HFFc6 (cell line): ENCODE measurements at places on chromosomes 16 and 17. TPM values are rescaled to one million over a fixed set of nuclear protein-coding genes. Genes with fewer than 3 reads are reported as not detected.

AURKB gene
- total RNA-seq = 19.6 and 38.7 TPM in 2 replicates

COX4I1 gene
- 487 to 518 TPM (median 517 TPM) in 3 replicates for total RNA-seq

SEZ6L2 gene
- total RNA-seq = 2.0 and 4.0 TPM in 2 replicates

- DNase-seq = no peak
Observed at GRCh38 chr16:86865851-86866662, 287.7 kb downstream of the FOXL1 start.

GRCh38 chr16:89917773-89918452 is 749 bp upstream of the MC1R start:
- DNase-seq = peak; percentile 94

DNA sequence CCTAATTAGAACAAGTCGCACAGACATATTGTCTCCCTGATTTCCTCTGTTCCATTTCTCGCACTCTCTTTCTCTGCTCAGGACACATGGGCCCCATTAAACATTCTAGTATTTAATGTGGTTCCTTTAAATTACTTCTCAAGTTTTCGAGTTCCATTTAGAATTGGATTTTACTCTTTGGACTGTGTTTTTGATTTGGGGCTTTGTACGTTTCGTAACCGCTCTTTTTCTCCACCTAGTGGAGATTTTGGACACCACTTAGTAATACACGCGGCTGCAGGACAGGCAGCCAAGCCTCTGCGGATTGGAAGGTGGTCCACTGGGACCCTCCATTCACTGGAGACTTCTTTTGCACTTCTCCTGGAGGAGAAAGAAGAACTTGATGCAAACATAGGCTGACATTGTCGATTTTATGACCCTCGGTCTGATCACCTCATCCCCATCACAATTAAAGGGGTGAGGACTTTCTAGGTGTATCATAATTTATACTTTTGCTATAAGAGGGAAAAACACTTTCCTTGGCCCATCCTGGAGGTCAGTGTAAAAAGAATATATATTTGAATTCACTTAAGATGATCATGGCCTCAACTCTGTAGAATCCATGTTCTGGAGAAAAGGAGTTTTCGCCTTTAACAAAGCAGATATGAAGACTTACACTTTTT is 85.7 kb downstream of the NOG start:
- peak; percentile 28 for DNase-seq

GRCh38 chr16:72985148-72985941 is 62.6 kb downstream of the ZFHX3 start:
- peak; percentile 48 for DNase-seq

GRCh38 chr16:83779886-83780285 is 27.9 kb upstream of the HSBP1 start:
- DNase-seq = no peak

GRCh38 chr17:63528183-63528582 is 5.0 kb downstream of the KCNH6 start:
- no peak for DNase-seq

DNA sequence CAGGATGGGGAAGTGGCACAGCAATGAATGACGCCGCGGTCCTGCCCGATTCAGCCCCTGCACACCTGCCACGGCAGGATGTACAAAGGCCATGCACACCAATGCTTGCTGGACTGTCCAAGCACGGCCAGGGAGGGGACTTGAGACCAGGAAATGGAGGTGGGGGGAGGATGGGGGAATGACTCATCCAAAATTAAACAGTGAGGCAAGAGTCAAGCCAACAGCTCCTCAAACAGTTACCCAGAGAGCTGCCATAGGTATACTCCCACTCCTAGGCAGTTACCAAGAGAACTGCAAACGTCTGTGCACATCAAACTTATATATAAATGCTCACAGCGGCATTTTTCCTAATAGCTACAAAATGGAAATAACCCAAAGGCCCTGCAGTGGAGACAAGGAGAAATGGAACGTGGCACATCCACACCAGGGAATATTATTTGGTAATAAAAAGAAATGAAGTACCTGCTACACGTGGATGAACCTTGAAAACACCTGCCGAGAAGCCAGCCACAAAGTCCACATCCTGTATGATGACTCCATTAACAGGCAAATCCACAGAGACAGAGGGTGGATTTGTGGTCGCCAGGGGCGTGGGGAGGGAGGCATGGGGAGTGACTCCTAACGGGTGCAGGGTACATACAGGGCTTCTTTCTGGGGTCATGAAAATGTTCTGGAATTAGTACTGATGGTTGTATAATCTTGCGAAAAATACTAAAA is 54.1 kb downstream of the VAC14 start:
- DNase-seq = peak; percentile 76

GRCh38 chr17:4513113-4514032 is 14.7 kb downstream of the SPNS2 start:
- DNase-seq = no peak

- no peak for DNase-seq
Observed at GRCh38 chr17:41308251-41308917, 725 bp downstream of the KRTAP16-1 start.

GRCh38 chr16:84641643-84642358 is 6.5 kb upstream of the KLHL36 start:
- DNase-seq = no peak

- no peak for DNase-seq
Observed at GRCh38 chr17:70185285-70185684, 16.0 kb downstream of the KCNJ2 start.

DNA sequence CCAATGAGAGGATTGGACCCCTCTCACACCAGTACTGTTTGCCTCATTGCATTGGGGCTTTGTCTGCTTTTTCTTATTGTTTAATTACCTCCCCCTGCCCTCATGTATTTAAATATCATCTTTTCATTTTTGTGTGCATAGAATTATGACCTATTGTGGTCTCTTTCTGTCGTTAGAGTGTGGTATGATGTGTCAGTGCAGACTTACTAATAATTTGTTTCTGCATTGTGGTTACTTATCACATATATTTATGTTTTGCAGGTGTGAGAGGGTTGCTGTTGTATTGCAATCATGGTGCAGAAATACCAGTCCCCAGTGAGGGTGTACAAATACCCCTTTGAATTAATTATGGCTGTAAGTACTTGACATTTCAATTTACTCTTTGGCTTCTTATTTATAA is 2.5 kb downstream of the SEC14L1 start:
- DNase-seq = no peak

DNA sequence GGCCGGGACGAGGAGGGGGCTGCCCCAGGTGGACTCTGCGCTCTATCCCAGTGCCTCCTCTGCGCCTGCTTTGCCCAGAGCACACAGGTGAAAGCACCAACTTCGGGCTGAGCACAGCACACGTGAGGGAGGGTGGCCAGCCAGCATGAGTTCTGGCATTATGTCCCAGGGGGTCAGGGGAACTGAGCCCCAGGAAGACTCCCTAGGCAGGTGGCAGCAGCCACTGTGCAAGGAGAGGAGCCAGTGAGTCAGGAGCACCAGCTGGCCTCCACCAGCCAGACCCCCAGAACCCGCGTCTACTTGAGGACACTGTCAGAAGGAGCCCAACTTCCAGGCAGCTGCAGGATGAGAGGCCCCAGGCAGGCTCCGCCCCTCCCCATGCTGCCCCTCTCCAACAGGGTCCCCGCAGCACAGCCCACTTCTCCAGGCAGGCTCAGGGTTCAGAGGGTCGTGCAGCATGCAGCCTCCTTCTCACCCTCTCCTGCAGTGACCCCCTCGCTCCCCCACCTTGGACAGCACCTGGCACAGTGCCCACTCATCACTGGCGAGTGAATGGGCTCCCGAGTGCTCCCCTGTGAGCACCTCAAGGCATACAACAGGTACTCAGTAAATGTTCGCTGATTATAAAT is 44.2 kb upstream of the RASD1 start:
- DNase-seq = no peak

- no peak for DNase-seq
Observed at GRCh38 chr16:52748741-52749140, 201.8 kb upstream of the TOX3 start.

DNA sequence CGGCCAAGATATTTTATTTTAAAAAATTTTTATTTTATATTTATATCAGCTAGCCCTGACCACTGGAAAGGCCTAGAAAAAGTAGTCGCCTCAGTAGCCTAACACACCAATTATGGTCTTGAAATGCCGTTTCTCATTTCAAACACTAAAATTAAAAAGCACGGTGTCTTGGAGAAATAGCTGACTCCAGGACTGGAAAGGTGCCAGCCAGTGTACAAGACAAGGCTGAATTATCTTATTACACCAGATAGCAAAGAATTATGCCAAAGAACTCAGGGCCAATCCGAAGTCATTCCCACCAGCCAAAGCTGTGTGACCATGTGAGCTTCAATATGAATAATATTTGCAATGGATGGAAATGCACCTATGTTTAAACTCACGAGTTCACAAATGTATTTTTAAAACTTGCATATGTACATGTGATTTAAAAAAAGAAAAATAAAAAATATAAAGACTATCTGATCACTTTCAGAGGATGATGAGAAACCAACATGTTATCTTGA is 19.9 kb upstream of the ATP2C2 start:
- DNase-seq = no peak

GRCh38 chr16:87060034-87060986 is 256.9 kb downstream of the C16orf95 start:
- peak; percentile 11 for DNase-seq

GRCh38 chr17:75079023-75079373 is 8.8 kb upstream of the SLC16A5 start:
- no peak for DNase-seq
